ENCODE measurements at places on chromosomes 6 and 20. TPM values are rescaled to one million over a fixed set of nuclear protein-coding genes. Genes with fewer than 3 reads are reported as not detected.

GRCh38 chr6:159595173-159595572 lies 97.9 kb downstream of the SOD2 start:
- DNase-seq, result no peak

Gene CALHM4
- not detected for total RNA-seq

Gene DOK5
- not detected for total RNA-seq

- no peak for DNase-seq
These were observed 2.2 kb downstream of the ADISSP start for GRCh38 chr20:3765171-3765882.

GRCh38 chr6:5624256-5624655 lies 362.9 kb downstream of the FARS2 start:
- no peak for DNase-seq

DNA sequence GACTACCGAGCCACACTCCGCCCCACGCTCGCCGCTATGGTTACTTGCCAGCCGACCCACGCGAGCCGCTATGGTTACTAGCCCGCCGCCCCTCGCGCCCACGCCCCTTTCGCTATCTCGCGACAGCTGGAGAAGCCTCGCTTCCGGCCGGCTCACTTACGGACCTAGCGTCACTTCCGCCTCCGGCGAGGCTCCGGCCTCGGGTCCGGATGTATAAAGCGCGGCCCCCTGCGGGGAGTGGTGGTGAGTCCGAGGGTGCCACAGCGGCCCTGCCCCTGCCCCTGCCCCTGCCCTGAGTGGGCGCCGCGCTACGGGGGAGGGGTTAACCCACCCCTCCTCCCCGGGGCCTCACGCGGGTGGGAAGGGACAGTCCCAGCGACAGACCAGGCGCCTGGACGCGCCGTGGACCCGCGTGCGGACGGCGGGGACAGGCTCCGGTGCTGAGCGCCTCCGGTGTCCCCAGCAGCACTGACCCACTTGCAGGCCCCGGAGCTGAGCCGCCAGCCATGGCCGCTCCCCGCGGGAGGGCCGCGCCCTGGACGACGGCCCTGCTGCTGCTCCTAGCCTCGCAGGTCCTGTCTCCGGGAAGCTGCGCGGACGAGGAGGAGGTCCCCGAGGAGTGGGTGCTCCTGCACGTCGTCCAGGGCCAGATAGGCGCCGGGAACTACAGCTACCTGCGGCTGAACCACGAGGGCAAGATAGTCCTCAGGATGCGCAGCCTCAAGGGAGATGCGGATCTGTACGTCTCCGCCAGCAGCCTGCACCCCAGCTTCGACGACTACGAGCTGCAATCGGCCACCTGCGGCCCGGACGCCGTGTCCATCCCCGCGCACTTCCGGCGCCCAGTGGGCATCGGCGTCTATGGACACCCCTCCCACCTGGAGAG lies at the start of the genes C6orf120 and WDR27:
C6orf120 (plus strand) TSS at position 173 of the 886 bp plus-strand sequence; CDS start at position 507, 334 bp downstream.
WDR27 (minus strand) TSS at position 76 of the 886 bp plus-strand sequence. CDS start 13,024 bp downstream, outside the sequence.
- DNase-seq, result peak; percentile 86

Data from PC-9 (cell line).